NCI-H2029 treated with DMSO at 0.1 percent for 48 hours (cell line): ENCODE measurements at places on chromosomes 13 and 19.

GRCh38 chr13:19982447-19983043, 24.0 kb downstream of the ZMYM2 start:
- no peak for DNase-seq

GRCh38 chr19:778910-779653, 18.2 kb upstream of the PTBP1 start:
- DNase-seq: no peak

- DNase-seq: no peak
Measured at GRCh38 chr19:13429563-13429962, 76.7 kb downstream of the CACNA1A start.

DNA sequence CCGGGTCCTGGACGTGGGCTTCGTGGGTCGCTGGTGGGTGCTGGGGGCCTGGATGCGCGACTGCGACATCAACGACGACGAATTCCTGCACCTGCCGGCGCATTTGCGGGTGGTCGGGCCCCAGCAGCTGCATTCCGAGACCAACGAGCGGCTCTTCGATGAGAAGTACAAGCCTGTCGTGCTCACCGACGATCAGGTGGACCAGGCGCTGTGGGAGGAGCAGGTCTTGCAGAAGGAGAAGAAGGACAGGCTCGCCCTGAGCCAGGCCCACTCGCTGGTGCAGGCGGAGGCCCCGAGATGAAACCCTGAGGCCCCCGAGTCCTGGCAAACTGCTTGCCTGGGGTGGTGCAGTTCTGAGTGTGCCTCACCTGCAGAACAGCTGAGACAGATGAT, 787 bp downstream of the TIMM29 start:
- DNase-seq: no peak

- no peak for DNase-seq
Measured at GRCh38 chr13:109802936-109803335, 16.6 kb upstream of the IRS2 start.

- no peak for DNase-seq
Measured at GRCh38 chr19:40089462-40089861, 1.3 kb downstream of the ZNF780A start.

- DNase-seq: no peak
Measured at GRCh38 chr13:22201375-22201925, 530.6 kb downstream of the FGF9 start.

DNA sequence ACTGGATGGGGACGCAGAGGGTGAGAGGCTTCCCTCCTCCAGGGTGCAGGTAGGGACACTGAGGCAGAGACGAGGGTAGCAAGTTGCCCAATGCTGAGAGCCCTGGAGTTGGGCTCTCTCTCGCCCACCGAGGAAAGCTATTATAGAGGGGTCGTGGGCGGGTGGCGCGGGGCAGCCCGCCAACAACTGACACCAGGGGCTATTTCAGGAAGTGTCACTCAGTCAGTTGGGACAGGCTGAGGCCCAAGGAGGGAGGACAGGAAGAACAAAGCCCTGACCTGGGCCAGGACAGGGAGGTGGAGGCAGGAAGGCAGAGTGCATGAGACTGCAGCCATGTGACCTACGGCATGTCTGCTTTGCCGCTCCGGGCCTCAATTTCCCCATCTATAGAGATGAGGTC, 29.9 kb downstream of the TINCR start:
- DNase-seq: no peak

GRCh38 chr13:27636589-27637288, 15.0 kb downstream of the POLR1D start:
- DNase-seq: no peak

- no peak for DNase-seq
Measured at GRCh38 chr19:52138983-52139251, 821 bp downstream of the ZNF616 start.

DNA sequence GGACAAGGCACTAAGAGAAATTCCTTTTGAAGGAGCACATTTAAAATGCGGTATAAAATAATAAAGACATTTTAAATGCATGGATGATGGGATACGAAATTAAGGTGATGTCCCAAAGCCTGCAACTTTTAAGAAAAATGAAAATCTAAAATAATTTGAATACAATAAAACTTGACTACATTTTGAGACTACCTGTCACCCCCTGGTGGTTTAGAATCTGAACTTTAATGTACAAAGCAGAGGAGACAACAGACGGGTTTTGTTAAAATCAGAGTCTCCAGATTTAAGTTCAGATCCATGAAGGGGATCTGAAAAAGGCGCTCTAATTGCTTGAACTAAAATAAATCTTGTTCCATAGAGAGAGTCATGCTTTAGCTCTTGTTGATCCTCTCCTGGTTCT, 1129.3 kb upstream of the PCDH20 start:
- DNase-seq: no peak
